Right cardiac atrium (tissue), 5 donors: ENCODE measurements at places on chromosomes 6 and 20. TPM values are rescaled to one million over a fixed set of nuclear protein-coding genes. Genes with fewer than 3 reads are reported as not detected.

Gene DYNLT2
- 0.77 TPM for total RNA-seq

Gene BPIFB2
- not detected for total RNA-seq

Gene LPIN3
- 9.3 TPM for total RNA-seq

Gene MBOAT1
- 6.6 TPM for total RNA-seq

Gene RAD21L1
- total RNA-seq, result not detected

Gene EBF4
- total RNA-seq, result 13.5 TPM

Gene STMND1
- not detected for total RNA-seq

Gene UFL1
- total RNA-seq, result 25.1 TPM

Gene SLC52A3
- total RNA-seq, result 0.65 TPM

Gene C20orf144
- not detected for total RNA-seq

Gene SCGN
- 8.9 TPM for total RNA-seq

Gene TPD52L2
- total RNA-seq, result 63.0 TPM

Gene TTI1
- 13.2 TPM for total RNA-seq

Gene DEFB113
- total RNA-seq, result not detected

Gene MCHR2
- total RNA-seq, result not detected

Gene ABHD16B
- total RNA-seq, result not detected

Gene EYS
- not detected for total RNA-seq

Gene FLOT1
- 180 TPM for total RNA-seq

Gene SLC24A3
- 0.57 TPM for total RNA-seq

Gene OR5V1
- not detected for total RNA-seq

Gene SLC2A10
- 8.5 TPM for total RNA-seq

Gene COX4I2
- 13.2 TPM for total RNA-seq

Gene CAPN11
- not detected for total RNA-seq

Gene SIRPD
- total RNA-seq, result not detected

Gene OR2B6
- not detected for total RNA-seq

Gene DNAJC5
- 43.1 TPM for total RNA-seq

Gene UST
- 5.9 TPM for total RNA-seq

Gene HAO1
- total RNA-seq, result not detected

Gene SLC44A4
- total RNA-seq, result not detected

Gene FKBP1A
- total RNA-seq, result 105 TPM

Gene CST5
- total RNA-seq, result not detected

Gene DEFB132
- not detected for total RNA-seq

Gene ASIP
- 0.67 TPM for total RNA-seq

Gene TMEM244
- not detected for total RNA-seq

Gene TRAPPC3L
- 0.23 TPM for total RNA-seq

Gene CDKAL1
- 10.8 TPM for total RNA-seq

Gene TMEM200A
- 0.14 TPM for total RNA-seq

Gene MYB
- total RNA-seq, result 0.12 TPM

Gene ZNF165
- 0.28 TPM for total RNA-seq

Gene KATNA1
- 13.3 TPM for total RNA-seq

Gene SLC22A1
- 0.21 TPM for total RNA-seq

Gene CD24
- 1.1 TPM for total RNA-seq

Gene SAMD3
- 1.2 TPM for total RNA-seq

Gene NR2E1
- not detected for total RNA-seq

Gene TTBK1
- total RNA-seq, result 0.50 TPM
